ENCODE measurements at places on chromosomes 3 and 15.

DNA sequence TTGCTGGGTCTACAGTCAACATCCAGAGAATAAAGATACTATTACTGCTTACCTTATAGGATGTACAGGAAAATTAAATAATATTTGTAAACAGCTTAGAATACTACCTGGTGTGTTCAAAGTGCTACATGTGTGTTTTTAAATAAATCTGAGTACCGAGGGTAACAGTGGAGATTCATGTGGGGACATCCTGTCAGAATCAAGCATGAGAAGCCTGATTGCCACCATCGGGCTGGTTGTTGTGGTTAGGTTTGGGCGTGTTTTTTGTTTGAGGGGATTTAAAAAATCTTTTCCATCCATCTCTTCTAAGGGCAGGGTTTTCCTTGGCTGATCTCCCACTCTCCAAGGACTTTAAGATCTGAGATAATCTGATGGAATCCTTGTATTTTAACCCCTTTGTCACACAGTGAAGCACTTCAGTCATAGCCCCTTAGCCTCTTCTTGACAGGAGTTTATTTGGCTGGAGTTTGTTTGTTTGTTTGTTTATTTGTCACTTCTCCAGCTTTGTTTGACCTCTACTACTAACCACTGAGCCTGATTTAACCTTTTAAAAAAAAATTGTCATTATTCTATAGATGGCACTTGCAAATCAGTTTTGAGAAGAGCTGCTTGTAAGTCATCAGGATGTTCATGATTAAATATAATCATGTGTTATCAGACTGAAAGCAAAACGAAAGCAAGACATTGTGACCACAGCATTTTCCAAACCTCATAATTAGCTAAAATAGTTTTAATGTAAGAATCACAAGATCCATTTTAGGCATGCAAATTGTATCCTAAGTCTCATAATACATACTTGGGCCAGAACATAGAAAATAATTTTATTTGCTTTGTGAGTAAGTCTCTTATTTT, 72.8 kb upstream of the RARB start:
- no peak for DNase-seq

- DNase-seq: no peak
These were observed 430.7 kb upstream of the RBMS3 start for GRCh38 chr3:28850186-28850585.

DNA sequence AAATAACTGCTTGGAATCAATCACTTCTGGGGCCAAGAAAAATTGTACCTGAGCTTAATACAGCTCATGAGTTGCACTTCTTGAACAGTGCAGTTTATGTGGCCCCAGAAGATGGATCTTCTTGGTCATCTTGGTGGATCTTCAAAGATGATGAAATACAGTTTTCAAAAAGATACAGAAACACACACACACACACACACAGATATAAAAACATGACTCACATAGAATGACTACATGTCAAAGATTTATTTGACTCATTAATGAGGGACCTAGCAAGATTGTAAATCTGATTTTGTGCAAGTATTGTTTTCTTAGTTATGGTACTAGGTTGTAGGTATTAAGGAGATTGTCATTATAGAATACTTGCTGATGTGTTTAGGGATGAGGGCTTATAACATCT, 32.6 kb downstream of the PDCD6IP start:
- no peak for DNase-seq

DNA sequence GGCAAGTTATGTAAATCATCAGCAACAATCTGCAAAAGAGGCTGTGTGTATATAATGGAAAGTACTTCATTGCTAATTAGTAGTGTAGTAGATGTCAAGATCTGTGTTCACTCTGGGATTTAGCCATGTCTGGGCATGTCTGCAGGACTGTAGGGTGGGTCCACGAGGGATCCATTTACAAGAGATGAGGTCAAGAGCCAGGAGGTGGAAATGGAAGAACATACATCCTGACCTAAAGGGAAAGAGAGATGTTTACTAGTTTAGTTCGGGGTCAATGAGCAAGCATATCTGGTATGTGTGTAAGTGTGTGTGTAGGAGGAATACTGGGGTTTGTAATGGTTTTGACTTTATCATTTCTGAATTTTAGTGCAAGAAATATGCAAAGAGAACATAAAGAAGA, 171.5 kb upstream of the NANOGP8 start:
- DNase-seq: no peak

DNA sequence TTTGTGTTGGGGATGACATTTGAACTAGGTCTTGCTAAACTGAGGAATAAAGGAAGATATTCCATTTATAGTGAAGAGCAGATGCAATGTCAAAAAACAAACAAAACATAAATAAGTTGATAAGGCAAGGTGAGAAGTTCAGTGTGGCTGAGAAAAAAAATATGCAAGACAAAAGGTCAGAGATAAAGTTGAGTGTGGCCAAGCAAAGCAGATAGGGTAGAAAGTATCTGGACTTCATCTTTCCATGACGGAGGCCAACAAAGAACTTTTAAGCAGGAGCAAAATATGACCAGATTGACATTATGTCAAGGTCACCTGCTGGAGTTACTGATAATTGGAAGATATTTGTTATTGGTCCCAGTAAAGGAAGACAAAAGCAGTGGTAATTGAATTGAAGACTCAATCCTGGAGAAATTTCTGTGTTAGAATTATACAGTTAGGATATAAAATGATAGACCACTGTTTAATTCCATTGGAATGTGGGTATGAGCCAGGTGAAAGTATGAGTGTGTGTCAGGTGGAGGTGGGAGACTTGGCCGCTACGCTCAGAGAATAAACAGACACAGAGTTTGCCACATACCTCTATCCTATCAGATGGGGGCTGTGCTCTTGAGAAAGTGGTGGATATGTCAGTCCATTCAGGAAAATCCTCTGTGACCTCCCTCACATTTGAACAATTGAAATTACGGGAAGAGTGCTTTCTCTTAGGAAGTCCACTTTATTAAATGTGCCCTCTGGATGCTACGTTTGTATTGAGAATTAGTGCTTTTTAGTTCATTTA, 28.1 kb downstream of the ADIPOQ start:
- DNase-seq: no peak

- no peak for DNase-seq
These were observed 58.9 kb downstream of the SFMBT1 start for GRCh38 chr3:52986938-52987337.

DNA sequence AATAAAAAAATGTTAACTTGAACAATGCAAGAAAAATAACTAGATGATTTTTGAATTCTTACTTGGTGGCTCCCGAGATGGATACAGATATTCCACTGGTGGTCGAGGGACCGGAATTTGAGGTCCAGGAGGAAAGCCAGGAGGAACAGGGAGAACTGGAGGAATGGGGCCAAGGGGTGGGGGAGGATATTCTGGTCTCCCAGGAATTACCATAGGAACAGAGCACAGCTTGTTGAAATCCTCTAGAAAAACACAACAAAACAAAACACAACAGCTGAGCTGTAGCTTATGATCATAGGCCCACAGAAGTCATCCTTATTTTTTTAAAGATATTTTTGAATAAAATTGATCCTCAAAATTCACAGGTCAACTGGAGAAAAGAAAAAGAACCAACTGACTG, 129.4 kb downstream of the FBN1 start:
- no peak for DNase-seq

GRCh38 chr3:132597660-132598059, 590 bp downstream of the ACKR4 start:
- DNase-seq: no peak

GRCh38 chr15:86278586-86278985, 198.9 kb downstream of the AGBL1 start:
- no peak for DNase-seq

DNA sequence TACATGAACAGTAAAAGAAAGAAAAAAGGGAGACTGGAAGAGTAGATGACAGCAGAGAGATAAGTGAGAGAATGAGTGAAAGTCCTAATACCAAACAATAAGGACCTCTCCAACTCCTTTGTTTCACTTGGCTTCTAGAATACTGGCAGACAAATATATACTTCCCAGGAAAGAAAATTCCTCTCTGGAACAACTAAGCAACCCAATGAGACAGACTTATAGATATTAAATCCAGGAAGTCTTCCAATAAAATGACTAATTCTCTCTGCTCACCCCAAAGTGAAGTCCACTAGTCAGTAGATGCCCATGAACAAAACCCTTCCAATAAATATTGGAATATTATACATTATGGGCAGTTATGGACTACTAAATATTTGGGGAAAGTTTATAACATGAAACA, 114.2 kb downstream of the NEDD4 start:
- DNase-seq: no peak

DNA sequence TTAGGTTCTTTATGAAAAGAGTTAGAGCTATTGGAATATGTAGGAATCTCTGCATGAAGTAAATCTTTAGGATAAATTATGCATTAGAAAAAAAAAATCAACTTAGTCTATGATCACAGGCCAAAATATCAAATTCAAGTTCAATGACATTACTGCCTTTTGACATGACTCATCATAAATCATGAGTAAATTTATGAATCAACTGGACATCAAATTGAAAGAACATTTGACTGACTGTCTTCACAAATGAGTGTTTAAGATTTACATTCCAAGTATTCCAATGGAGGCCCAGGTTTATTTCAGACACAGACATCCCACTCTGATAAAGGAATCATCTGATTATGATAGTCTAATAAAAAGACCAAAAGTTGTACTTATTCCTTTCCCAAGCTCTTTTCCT, 192.8 kb upstream of the TTC14 start:
- no peak for DNase-seq

GRCh38 chr3:181541414-181541813, 170.3 kb upstream of the SOX2 start:
- DNase-seq: no peak

GRCh38 chr15:73240866-73241499, 127.8 kb downstream of the HCN4 start:
- no peak for DNase-seq

GRCh38 chr15:65337436-65338070, 33.1 kb downstream of the RNU5B-1 start:
- DNase-seq: no peak

DNA sequence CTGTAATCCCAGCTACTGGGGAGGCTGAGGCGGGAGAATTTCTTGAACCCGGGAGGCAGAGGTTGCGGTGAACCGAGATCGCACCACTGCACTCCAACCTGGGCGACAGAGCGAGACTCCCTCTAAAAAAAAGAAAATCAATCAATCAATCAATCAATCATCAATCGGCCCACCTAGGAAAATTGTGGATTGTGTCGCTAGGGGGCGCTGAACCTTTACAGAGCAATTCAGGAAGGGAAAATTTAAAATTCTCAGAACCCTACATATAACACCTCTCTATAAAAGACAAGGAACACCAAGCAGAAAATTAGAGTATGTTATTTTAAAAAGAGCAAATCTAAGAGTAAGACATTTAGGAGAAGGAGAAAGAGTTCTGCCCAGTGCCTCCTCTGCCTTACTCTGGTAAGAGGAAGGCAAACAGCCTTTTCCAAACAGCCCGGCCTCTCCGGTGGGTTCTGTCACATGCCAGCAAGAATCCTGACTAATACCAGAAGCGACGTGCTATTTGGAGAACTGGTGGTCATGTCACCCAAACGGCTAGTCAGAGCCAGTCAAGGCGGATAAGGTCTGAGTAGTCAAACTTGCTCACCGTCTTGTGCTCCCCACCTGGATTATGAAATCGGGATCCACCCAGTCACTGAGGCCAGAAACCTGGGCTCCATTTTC, 22.3 kb upstream of the SMCO1 start:
- DNase-seq: peak; percentile 20

GRCh38 chr3:110815008-110815583, 256.5 kb upstream of the NECTIN3 start:
- DNase-seq: no peak

GRCh38 chr3:66195347-66195783, 25.4 kb upstream of the SLC25A26 start:
- DNase-seq: peak; percentile 8

GRCh38 chr15:38665586-38666305, 101.1 kb upstream of the RASGRP1 start:
- DNase-seq: no peak

DNA sequence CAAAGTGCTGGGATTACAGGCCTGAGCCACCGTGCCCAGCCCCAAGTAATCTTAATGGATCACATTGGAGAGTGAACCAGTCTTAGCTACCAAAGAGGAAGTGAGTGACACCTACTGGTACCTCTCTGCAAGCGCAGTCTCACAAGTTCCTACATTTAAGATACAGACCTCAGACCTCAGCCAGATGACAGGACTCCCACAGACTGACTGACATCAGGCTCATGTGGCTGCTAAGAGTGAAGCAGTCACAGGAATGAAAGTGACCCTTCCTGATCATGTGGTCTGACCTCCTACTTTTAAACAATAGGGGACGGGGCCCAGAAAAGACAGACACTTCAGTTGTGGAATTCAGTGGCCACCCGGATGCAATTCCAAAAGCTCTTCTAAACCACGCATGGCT, 36.3 kb upstream of the GNB5 start:
- peak; percentile 25 for DNase-seq

DNA sequence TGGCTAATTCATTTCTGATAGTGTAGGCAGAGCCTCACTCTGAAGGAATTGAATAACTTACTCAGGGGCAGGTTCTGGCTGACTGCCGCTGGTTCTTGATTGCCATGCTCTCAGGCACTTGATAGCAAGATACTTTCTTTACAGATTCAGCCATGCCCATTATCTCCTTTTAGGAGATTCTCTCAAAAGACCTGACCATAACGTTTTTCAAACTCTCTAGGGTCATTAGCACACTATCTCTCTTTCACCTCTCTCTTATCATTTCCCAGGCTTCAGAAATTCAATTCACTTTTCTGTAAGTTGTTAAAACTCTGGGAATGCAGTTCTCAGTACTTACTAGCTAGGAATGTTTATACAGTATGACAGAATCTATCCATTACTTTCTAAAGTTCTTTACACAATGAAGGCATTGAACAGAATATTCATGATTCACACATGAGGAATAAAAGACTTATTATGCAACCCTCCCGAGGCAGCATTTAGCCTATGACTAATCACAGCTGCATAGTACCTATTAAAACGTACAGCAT, 850.3 kb upstream of the CADM2 start:
- DNase-seq: no peak

DNA sequence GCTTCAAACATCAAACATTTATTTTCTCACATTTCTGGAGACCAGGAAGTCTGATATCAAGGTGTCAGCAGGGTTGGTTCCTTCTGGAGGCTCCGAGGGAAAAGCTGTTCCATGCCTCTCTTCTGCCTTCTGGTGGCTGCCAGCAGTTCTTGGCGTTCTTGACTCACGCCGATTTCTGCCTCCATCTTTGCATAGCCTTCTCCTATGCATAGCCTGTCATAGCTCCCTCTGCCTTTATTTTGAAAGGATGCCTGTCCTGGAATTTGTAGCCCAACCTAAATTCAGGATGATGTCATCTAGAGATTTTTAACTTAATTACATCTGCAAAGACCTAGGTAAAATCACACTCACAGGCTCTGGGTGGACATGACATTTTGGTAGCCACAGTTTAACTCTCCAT, 70.4 kb downstream of the RGMA start:
- no peak for DNase-seq

- DNase-seq: no peak
These were observed 88.7 kb upstream of the MRPL3 start for GRCh38 chr3:131591394-131592014.

DNA sequence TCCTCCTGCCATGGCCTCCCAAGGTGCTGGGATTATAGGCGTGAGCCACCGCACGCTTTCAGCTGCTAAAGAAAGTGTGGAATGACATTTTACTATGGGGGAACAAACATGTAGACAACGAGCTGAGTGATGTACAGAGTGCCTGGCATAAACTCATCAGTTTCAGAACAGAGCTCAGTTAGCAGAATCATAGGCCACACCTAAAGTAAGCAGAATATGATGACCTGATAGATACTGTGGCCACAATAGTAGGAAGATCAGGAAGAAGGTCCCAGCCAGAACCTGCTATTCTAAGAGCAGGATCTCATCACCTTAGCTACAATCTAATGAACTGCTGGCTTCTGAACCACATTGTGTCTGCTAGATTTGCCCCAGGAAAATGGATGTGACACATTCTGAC, 158.3 kb downstream of the TPRG1 start:
- no peak for DNase-seq

GRCh38 chr15:94099574-94099960, 131.8 kb upstream of the MCTP2 start:
- DNase-seq: no peak

Data from NCI-H2029 (cell line).